ENCODE measurements at places on chromosomes 16 and 17.

DNA sequence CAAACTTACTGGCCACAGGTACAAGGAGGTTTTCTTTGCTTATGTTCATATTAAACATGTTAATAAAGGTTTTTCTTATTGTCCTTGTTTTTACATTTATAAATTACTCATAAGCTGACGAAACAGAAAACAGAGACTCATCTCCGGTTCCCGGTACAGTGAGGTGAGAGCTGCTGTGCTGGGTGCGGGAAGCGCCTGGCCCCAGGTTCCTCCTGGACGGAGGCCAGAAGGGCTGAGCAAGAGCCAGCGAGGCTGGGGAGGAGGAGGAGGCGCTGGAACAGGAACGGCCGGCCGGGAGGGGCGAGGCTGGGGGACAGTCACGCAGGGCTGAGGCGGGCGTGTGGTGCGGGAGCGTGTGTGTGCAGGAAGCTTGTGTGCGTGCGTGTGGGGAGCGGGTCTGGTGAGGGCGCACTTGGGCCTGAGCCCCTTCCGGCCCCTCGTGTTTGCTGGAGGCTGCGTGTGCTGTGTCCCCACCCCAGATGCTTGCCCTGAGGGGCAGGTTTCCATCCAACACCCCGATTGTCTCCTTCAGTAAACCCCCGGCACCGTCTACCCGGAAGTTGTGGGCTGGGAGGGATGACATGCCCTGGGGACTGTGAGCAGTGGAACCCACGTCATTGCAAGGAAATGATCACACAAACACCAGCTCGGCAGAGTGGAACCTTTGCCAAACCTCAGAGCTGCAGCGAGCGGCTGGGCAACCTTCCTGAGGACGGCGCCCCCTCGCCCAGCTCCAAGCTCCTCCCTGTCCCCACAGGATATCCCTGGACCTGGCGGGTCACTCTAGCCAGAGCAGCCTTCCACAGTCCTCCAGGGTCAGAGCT lies 19.5 kb downstream of the CD7 start:
- DNase-seq: peak; percentile 94

DNA sequence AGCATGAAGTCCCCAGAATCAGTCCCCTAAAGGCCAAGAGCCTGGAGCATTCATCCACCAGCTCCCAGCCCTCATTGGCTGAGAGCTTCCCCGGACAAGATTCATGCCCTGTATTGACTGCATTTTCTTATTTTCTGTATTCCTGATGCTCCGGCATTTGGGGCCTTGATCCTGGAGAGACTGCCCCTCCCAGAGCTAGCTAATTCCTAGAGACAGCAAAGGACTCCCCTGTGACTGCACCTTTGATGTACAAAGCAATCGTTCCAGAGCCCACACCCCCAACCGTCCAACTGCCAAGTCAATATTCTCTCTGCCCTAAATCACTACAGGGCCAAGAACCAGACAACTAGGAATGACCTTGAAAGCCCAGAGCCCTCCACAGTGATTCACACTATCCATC lies 93.4 kb upstream of the CDH5 start:
- DNase-seq: no peak

DNA sequence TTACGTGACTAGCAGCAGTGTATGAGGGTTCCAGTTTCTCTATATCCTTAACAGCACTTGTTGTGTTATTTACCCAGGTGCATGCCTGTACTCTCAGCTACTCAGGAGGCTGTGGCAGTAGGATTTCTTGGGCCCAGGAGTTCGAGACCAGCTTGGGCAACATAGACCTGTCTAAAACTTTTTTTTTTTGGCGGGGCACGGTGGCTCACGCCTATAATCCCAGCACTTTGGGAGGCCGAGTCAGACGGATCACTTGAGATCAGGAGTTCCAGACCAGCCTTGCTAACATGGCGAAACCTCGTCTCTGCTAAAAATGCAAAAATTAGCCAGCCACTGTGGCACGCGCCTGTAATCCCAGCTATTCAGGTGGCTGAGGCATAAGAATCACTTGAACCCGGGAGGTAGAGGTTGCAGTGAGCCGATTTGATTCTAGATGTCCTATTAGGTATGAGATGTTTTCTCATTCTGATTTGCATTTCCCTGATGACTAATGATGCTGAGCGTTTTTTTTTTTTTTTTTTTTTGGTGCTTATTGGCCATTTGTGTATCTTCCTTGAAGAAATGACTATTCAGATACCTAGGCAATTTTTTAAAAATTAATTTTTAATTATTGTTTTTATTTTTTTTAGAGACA lies 13.4 kb downstream of the CASC3 start:
- no peak for DNase-seq

GRCh38 chr16:55077266-55077665 lies 146.6 kb downstream of the IRX5 start:
- DNase-seq: no peak

DNA sequence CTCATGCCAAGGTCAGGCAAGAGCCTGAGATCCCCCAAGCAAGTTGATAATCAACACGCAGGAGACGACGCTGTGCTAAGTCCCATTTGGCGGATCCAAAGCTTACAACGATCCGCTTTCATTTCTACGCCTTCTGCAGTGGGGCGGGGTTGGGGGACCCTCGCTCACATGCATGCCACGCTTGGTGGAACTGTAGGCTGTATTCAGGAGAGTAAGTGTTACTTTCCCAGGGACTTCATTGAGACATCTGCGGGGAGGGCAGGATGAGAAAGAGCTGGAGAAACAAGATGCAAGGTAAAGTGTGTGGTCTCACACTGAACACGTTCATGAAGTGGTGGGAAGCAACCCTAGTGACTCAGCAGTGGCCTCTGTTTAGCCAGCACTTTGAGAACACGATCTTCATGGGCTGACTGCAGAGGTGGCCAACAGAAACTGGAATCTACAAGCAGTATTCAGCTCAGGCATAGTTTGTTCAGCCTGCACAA lies 100.5 kb downstream of the XYLT1 start:
- no peak for DNase-seq

DNA sequence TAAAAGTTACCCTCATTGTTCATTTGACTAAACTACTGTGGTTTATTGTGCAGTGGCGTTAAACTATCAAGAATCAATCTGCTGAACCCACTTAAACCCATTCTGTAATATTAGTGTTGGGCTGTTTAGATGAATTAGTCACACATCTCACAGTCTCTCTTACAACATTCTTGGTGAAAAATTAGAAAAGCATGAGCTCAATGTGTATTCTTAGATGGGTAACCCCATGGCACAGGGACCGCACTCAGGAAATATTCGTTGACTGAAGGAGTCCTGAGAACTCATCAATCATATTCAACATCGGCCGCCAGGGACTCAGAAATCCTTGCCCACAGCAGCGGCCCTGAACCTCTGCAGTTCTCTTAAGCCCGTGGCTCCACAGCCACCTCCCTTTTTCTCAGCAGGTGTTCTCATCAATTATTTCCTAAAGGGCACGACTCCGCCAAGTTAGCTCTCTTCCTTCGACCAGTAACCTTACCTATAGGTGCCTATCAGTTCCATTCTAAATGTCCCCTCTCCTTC lies 155.6 kb downstream of the STX8 start:
- DNase-seq: no peak

DNA sequence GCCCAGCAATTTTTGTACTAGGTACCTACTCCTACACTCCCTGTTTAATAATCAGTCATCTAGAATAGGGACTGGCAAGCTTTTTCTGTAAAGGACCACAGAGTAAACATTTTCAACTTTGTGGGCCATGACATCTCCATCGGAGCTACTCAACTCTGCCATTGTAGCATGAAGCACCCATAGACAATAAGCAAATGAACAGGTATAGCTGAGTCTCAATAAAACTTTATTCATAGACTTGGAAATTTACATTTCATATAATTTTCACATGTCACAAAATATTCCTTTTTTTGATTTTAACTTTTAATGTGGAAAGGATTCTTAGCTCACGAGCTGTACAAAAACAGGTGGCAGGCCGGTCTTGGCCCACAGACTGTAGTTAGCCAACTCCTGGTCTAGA lies 345.8 kb downstream of the SOX9 start:
- no peak for DNase-seq

DNA sequence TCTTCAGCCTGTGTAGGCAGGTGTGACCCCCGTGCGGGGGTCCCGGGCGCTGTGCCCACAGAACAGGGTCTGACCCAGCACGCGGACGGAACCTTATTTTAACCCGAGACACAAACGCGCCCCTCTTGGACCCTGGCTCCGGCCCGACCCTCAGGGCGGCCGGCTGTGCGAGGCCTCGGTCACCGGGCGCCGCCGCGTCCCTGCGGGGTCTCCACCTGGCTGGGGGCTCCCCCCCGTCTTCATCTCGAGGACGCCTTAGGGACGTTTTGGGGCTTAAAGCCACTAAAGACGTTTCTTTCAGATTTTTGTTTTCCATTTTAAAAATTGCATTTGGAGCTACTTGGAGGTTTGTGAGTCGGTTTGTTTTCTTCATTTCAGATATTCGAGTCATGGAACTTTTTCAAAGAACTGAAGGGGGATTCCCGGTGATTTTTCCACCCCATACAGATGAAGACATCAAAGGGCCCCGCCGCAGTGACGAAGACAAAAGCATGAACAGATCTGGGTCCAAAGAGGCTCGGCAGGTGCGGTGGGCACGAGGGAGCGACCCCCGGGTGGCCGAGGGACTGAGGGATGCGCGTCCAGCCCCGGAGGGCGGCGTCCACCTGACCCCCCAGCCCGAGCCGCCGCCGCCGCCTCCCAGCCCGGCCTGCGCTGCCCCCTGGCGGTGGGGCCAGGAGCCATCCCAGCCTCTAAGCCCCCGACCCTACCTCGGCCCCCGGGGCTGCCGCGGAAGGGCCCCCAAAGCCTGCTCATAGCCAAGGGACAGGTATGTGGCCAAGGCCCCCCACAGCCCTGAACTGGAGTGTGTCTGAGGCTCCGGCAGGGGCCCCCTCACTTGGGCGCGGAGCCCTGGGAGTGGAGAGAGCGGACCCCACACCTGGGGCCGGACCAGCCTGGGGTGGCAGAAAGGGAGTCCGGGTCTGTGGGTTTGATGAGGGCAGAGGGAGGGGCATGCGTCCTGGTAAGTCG lies 3.8 kb upstream of the CD7 start:
- DNase-seq: peak; percentile 67

DNA sequence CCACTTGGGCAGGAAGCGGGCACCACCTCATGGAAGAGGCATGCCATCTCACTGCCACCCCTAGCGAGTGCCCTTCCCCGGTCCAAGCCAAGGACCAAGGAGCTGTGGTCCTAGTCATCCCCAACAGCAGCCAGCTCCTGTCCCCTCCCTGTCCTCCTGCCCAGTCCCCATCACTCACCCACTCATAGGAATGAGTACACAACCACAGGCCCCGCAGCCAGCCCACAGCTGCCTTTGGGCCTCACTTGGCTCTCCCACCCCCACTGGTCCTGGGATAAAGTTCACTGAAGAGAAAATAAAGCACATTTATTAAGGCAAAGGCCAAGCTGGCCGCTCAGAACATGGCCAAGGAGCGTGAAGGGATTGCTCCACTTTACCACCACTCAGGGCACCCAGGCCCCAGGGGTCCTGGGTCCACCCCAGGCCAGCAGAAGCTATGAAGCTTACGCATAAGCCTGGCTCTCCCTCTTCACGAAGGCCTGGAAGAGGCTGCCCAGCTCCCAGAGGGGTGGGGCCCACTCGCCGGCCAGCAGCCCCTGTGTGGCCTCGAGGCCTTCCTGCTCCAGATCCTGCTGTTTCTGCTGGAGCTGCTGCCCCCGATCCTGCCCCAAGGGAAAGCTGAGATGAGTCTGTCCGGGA lies 3.6 kb downstream of the SCRN2 start:
- DNase-seq: no peak

DNA sequence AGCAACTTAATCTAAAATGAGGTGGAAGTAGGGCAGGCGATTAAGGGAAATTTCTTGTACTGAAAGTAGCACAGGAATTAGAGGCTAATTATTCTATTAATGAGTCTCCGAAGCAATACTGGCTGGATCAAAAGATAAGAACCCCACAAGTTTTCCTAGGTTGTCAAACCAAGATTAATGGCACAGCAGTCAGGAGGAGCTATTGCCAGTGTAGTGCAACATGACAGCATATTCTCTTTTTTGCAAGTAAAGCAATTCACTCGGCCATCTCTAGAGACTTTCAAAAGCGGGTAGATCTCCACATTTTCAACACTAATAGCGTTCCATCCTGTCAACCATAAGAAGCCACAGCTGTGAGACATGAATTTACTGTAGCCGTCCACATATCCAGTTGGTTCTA lies 81.2 kb downstream of the CYB561 start:
- no peak for DNase-seq

DNA sequence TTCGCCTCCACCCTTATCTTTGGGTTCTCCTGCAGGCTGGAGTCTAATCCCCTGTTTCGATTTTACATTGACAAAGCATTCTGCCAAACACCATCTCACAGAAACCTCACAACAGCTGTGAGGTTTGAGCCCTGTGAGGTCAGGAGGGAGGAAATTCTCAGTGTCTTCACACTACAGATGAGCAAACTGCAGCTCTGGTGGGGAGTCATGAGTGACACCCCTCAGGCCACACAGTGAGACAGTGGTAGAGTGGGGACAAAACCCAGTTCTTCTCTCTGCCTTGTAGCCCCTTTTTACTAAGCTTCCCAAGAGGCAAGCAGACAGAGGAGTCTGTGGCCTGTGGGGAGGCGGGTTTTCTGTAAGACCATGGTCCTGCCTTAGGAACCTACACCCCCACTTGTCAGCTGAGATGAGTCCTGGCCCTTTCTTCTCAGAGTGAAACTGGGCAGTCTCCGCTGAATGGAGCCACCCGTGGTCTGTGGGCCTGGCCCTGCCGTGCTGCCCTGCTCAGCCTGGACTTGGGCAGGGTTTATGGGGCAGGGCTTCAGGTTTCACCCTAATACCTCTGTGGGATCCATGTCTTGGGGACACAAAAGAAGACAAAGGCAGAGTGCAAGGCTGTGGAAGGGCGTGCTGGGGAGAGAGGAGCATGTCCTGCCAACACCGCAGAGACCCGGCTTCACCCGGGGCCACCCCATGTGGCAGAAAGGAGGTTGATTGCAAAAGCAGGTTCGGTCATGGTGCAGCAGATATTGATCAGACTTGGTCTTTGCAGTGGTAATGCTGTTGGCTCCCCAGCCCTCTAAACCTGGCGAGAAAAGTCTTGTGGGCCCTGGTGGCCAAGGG lies 59.0 kb downstream of the ABR start:
- DNase-seq: no peak

DNA sequence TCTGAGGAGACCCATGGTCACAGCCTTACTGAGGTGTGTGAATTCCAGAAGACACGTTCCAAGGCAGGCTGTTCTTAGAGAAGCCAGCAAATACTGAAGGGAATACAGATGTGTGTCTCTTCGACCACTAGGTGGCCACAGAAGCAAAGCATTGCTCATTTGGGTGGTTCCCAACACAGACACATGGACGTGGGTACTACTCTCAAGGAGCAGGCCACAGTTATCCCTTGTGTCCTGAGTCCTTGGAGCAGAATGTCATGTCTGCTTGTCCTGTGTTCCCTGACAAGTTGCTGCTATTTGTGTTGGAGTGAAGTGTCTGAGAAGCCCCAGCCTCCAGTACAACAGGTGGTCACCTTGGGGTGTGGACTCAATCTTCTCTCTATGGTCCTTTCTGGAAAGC lies 30.3 kb downstream of the HMOX2 start:
- DNase-seq: peak; percentile 29

- no peak for DNase-seq
Measured at GRCh38 chr17:82939621-82940135, 99.9 kb upstream of the ZNF750 start.

GRCh38 chr17:67413388-67413787 lies 36.3 kb downstream of the PITPNC1 start:
- DNase-seq: no peak

GRCh38 chr16:83159049-83159448 lies 532.3 kb downstream of the CDH13 start:
- DNase-seq: no peak

Data from effector memory CD4-positive, alpha-beta T cell (primary cell).